Activated CD4-positive, alpha-beta T cell treated with anti-CD3 and anti-CD28 coated beads for 1 hour (primary cell): ENCODE measurements at places on chromosomes 4 and X.
A peak's percentile ranks its signal among the peaks of the same experiment; 100 is the strongest.

DNA sequence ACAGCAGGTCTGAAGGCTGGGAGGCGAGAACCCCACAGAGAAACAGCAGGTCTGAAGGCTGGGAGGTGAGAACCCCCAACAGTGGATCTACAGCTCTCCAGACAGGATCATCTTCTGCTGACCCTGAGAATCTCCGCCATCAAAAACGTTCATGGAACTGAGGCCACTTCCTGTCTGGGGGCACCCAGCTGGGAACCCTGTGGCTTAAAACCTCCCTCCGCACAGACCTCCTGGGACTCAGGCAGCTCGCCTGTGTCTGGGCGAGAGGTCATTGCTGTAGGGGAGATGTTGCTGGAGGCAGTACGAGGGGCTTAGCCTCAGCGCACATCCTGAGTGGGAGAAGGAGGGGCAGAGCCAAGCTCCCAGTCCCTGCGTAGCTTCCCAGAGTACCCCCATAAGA is 15.1 kb upstream of the CLDN24 start:
- DNase-seq, result no peak

GRCh38 chr4:26298198-26298947 is 22.4 kb upstream of the RBPJ start:
- no peak for DNase-seq

GRCh38 chr4:140049024-140049848 is 104.7 kb downstream of the MAML3 start:
- peak; percentile 32 for DNase-seq

- no peak for DNase-seq
Observed at GRCh38 chrX:148871422-148872160, 371.2 kb downstream of the AFF2 start.

GRCh38 chrX:143934542-143934941 is 50.7 kb downstream of the UBE2NL start:
- DNase-seq, result no peak

- DNase-seq, result no peak
Observed at GRCh38 chr4:94363136-94363655, 20.6 kb upstream of the HPGDS start.

DNA sequence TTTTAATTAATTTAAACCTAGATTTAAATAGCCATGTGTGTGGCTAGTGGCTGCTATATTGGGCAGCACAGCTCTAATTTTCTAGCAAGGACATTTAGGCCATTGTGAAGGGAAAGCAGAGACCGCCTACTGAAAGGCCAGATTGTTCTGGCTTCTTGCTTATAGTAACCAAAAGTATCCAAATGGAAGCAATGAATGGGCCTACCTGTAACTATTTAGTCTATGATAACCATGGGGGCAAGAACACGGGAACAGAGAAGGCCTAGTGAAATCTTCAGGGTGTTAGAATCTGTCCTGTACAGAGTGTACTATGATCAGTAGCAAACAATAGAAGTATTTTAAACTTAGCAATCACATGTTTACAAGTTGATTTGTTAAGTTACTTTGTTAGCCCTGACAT is 16.5 kb upstream of the HPRT1 start:
- DNase-seq, result no peak

GRCh38 chr4:16083241-16084191 is at the start of gene PROM1:
Gene PROM1 (minus strand): TSS chr4:16084023. CDS start chr4:16075906, 8,117 bp downstream.
- no peak for DNase-seq

- no peak for DNase-seq
Observed at GRCh38 chr4:7323461-7323871, 111.3 kb downstream of the PSAPL1 start.

DNA sequence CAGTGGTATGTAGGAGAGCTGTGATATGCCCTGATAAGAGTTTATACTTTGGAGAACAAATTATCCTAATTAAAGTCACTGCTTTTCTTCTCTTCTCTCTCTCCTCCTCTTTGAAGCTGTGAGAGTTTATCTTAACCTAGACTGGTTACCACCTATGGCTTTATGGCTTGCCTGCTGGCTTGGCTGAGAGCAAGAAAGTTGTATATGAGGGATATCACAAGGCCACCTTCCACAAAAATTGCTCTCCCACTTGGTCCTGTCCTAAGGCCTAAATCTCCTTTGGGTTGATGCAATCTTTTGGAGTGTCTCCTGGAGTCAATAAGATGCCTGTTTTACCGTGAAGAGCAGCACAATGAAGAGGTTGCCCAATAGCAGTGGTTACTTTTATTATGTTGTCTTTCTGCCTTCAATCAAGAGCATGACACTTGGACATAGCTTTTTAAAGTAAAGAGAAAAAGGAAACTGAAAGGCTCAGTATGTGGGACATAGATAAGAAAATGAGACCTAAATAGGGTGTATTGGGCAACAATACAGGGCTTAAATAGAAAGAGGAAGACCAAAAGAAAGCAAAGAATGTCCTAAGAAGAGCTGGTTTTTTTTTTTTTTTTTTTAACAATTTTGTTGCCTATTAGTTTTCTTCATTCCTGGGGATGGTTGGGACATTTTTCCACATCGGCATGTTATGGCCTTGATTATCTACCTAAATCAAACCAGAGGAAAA is 9.2 kb downstream of the GUCY1A1 start:
- DNase-seq, result no peak
